Thyroid gland (tissue), 4 donors: ENCODE measurements at places on chromosomes 13 and 19. TPM values are rescaled to one million over a fixed set of nuclear protein-coding genes. Genes with fewer than 3 reads are reported as not detected.
A peak's percentile ranks its signal among the peaks of the same experiment; 100 is the strongest.

The CASP14 gene
- not detected for total RNA-seq

The GZMM gene
- not detected for total RNA-seq

- H3K4me3 ChIP-seq: no peak overlapping the region
- H3K27ac ChIP-seq: no peak overlapping the region
- DNase-seq: no peak
- no peaks in the 10 kb centered on the region for H3K27me3 ChIP-seq
These were observed 786.7 kb downstream of the UQCRFS1 start for GRCh38 chr19:28426110-28426729.

DNA sequence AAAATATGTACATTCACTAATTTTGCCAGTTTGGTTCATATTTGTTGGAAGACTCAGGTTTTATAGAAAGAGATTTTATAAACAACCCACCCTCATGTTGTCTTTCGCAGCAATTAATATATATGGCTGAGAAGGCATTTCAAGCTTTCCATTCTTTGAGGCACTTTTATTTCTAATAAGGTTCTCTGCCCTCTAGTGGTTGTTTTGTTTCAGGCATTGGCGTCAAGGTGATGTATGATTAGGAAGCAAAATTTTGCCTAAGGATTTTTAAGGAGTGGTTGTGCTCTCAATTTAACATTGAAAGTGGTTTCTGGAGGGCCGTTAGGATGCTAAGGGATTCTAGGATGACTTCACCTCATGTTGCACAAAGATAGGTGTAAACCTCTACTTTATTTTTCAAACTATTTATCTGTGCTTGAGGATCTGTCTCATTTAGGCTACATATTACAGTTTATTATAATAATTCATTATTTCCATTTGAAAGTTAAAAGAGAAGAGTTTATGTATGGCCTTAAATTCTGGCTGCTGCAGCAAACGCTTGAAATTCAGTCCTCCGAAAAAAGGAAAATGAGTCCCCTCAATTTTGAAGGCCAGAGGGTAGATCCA is 35.9 kb downstream of the OXGR1 start:
- no peak overlapping the region for H3K27ac ChIP-seq
- DNase-seq: peak; percentile 13
- H3K4me3 ChIP-seq: no peak overlapping the region
- H3K27me3 ChIP-seq: no peaks in the 10 kb centered on the region

- H3K27me3 ChIP-seq: no peaks in the 10 kb centered on the region
- H3K4me1 ChIP-seq: no peaks in the 10 kb centered on the region
- H3K4me3 ChIP-seq: no peak overlapping the region
These were observed 16.8 kb upstream of the TM9SF2 start for GRCh38 chr13:99484473-99484872.

- H3K36me3 ChIP-seq: peaks cover 33% of the 10 kb centered on the region
- H3K27me3 ChIP-seq: no peaks in the 10 kb centered on the region
- no peak for DNase-seq
- no peak overlapping the region for H3K27ac ChIP-seq
These were observed 8.4 kb upstream of the UPF3A start for GRCh38 chr13:114272977-114273376.

DNA sequence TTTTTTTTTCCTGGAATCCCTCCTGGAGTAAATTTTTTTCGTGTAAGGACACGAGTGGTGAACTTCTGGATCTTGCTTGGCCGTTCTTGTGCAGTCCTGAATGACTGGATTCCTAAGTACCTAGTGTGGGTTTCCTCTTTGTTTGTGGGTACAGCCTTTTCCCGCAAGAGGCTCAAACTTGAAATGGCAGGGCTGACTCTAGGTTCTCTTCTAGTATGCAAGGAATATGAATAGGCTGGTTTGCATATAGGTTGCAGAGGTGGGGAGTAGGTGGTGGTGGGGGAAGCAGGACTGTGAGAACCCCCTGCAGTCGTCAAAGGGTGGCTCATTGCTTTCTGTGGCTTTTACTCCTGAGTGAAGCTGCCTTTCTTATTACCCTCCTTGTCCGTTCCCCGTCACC is 13.6 kb downstream of the UBAC2 start:
- H3K36me3 ChIP-seq: no peaks in the 10 kb centered on the region
- no peak overlapping the region for H3K27ac ChIP-seq
- no peaks in the 10 kb centered on the region for H3K27me3 ChIP-seq
- no peak overlapping the region for H3K4me3 ChIP-seq
- DNase-seq: no peak

DNA sequence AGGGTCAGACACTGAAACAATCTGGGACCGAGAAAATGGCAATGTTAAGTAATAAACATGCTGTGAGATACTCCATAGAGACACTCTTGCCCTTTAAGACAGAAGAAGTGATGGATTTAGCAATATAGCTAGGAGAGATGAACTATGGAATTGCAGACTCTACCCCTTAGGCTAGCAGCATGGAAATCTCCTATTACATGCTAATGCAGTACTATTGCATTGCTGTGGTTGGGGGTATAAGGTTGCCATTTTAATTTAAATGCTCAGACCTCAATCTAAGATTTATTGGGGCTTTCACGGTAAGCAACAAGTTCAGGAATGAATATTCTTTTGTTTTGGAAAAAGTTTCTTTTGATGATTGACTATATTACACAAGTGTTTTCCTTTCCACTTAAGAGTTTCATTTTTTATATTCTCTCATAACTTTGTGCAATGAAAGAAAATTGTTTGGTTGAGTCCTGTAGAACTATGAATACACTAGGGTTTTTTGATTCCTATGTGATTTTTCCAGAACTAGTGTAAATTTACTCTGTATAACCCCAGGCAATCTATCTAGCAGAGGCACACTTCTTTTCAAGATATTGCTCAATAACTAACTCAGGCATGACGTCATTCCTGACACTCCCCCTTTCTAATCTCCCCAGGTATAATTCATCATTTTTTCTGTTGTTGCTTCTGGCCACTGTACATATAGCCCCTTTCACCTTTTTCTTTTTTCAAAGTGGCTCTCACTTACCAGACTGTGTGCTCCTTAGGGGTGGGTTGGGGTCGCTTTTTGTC is 394.7 kb upstream of the KLF12 start:
- no peaks in the 10 kb centered on the region for H3K27me3 ChIP-seq
- no peak overlapping the region for H3K4me3 ChIP-seq
- DNase-seq: no peak
- no peaks in the 10 kb centered on the region for H3K36me3 ChIP-seq
- no peak overlapping the region for H3K27ac ChIP-seq

DNA sequence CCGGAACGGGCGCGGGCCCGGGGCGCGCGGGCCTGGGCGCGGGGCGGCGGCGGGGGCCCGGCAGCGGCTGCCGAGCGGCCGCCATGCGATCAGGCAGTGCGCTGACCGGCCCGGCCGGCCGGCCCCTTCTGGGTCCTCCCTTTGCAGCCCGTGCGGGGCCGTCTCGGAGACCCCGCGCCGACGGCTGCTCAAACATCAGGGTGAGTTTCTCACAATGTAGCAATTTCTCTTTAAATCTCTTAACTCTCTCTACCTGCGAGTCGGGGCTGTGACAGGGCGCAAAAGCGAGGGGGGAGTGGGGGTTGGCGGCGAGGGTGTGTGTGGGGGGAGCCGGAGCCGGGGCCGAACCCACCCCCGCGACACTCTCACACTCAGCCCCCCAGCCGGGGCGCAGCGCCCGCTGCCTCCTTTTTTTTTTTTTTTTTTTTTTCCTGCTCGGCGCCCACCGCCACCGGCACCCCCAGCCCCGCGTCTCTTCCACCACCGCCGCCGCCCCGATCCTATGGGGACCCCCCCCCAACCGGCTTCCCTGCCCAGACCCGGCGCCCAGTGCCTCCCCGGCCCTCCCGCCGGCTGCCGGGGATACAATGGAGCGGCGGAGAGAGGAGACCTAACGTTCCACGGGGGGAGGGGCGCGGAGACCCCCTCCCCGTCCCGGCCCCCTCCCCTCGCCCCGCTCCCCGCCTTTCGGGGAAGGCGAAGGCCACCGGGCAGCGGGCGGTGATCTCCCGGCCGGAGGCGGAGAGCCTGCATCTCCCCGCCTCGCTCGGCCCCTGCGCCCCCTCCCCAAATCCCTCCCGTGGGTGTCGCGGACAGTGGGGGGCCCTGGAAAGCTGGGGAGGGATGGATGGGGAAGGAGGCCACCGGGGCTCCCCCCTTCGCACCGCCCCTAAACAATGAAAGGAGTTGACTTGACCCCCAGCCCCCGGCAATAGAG is at the start of gene BICRA:
TSS of gene BICRA (plus strand) at position 166 of the 937 bp plus-strand sequence. CDS start 64,441 bp downstream, outside the sequence.
- DNase-seq: peak; percentile 87
- no peaks in the 10 kb centered on the region for H3K27me3 ChIP-seq
- peak within 1 kb of the TSS; percentile 98 for H3K4me3 ChIP-seq

- no peak for DNase-seq
- H3K36me3 ChIP-seq: no peaks in the 10 kb centered on the region
- no peaks in the 10 kb centered on the region for H3K4me1 ChIP-seq
- H3K27ac ChIP-seq: no peak overlapping the region
- H3K27me3 ChIP-seq: no peaks in the 10 kb centered on the region
These were observed 85.7 kb downstream of the ZAR1L start for GRCh38 chr13:32229443-32229842.

The CYSLTR2 gene
- 0.54 TPM for total RNA-seq

- no peaks in the 10 kb centered on the region for H3K27me3 ChIP-seq
- H3K4me1 ChIP-seq: no peaks in the 10 kb centered on the region
- no peak for DNase-seq
- no peaks in the 10 kb centered on the region for H3K36me3 ChIP-seq
These were observed at the start of gene TUBA3C for GRCh38 chr13:19181621-19182485. Gene TUBA3C, minus strand, starts transcription at chr13:19181824. Its CDS starts 77 bp downstream, at chr13:19181747.

DNA sequence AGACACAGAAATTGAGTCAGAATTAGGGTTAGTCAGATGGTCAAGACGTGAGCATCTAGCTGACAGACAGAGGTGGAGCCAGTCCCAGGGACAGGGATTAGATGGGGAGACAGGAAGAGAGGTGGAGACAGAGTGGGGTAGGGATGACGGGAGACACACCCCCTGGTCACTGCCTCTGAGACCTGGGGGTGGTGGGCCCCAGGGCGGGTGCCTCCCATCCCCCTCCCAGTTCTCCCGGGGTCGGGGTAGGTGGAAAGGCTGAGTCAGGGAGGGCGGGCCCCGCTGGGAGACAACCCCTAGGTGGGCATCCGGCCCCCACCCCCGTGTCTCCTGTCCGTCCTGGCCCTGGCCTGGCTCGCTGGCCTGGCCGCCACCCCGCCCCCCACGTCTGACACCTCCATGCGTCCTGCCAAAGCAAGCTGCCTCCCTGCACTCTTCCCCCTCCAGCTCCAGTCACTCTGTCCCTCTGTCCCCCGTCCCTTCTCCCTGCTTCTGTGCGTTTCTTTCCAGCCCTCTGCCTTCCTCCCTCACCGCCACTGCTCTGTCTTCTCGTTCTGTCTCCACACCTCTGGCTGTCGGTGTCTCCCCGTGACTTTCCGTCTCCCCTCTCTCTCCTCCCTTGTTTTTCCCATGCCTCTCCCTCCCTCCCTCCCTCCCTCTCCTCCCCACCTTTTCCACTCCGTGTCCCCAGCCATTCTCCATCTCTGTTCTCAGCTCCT is 15.1 kb downstream of the CCDC97 start:
- peak overlapping the region; percentile 85 for H3K27ac ChIP-seq
- peaks cover 4% of the 10 kb centered on the region for H3K36me3 ChIP-seq
- peak; percentile 68 for DNase-seq
- H3K4me1 ChIP-seq: peaks cover 72% of the 10 kb centered on the region
- no peaks in the 10 kb centered on the region for H3K27me3 ChIP-seq

DNA sequence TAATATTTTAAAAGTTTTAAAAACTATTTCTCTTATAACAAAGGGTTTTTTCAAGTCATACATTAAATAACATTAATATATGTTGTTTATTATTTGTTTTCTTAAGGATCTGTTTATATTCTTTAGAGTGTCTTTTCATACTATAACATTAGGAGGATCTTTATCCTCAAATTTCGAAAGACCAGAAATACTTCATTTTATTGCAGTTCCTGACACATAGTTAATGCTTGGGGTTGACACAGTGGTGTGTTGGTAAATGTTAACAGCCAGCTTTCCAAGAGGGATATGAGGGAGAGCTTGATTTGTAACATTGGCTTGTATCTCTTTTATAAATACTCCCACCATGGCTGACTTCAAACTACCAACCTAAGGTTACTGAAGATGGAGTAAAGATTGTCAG is 126.6 kb upstream of the KLF5 start:
- H3K36me3 ChIP-seq: no peaks in the 10 kb centered on the region
- DNase-seq: no peak
- H3K4me1 ChIP-seq: peaks cover 6% of the 10 kb centered on the region
- H3K27ac ChIP-seq: no peak overlapping the region

The PLEKHA4 gene
- total RNA-seq: 15.2 TPM

- H3K4me3 ChIP-seq: no peak overlapping the region
- DNase-seq: no peak
- H3K27ac ChIP-seq: no peak overlapping the region
- no peaks in the 10 kb centered on the region for H3K36me3 ChIP-seq
- no peaks in the 10 kb centered on the region for H3K4me1 ChIP-seq
These were observed 58.3 kb upstream of the CLDN10 start for GRCh38 chr13:95494082-95494681.

The RBM42 gene
- 49.4 TPM for total RNA-seq

The RGL3 gene
- total RNA-seq: 136 TPM

- peaks cover 33% of the 10 kb centered on the region for H3K4me1 ChIP-seq
- peak overlapping the region; percentile 90 for H3K27ac ChIP-seq
- peak; percentile 28 for DNase-seq
- no peaks in the 10 kb centered on the region for H3K27me3 ChIP-seq
- no peaks in the 10 kb centered on the region for H3K36me3 ChIP-seq
These were observed 73.7 kb upstream of the NPAS1 start for GRCh38 chr19:46945694-46946489.

GRCh38 chr13:46377554-46377953 is 9.5 kb downstream of the RUBCNL start:
- H3K4me3 ChIP-seq: no peak overlapping the region
- no peaks in the 10 kb centered on the region for H3K27me3 ChIP-seq
- peaks cover 8% of the 10 kb centered on the region for H3K4me1 ChIP-seq
- no peak for DNase-seq
- no peak overlapping the region for H3K27ac ChIP-seq

- H3K27ac ChIP-seq: no peak overlapping the region
- peaks cover 39% of the 10 kb centered on the region for H3K4me1 ChIP-seq
- no peaks in the 10 kb centered on the region for H3K27me3 ChIP-seq
- DNase-seq: no peak
- no peak overlapping the region for H3K4me3 ChIP-seq
- H3K36me3 ChIP-seq: no peaks in the 10 kb centered on the region
These were observed 1.7 kb downstream of the ANO8 start for GRCh38 chr19:17332677-17333581.

DNA sequence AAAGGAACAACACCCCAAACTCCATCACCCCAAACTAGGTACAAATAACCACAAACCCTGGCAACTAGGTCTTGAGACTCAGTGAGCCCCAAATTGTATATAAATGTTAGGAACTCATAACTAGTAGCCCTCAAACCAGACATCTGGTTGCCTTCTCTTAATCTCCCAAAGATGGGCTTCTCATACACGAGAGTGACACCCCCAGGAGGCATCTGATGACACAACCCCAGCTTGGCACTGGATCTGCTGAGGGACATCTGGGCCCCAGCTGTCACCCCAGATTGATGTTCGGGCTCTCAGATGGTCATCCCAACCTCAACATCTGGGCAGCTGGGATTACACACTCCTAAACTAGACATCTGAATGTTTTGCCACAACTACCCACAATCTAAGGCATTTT is 14.8 kb downstream of the RABAC1 start:
- H3K4me1 ChIP-seq: peaks cover 15% of the 10 kb centered on the region
- no peaks in the 10 kb centered on the region for H3K36me3 ChIP-seq
- no peak overlapping the region for H3K27ac ChIP-seq
- DNase-seq: no peak

GRCh38 chr13:80132741-80133601 is 208.0 kb downstream of the SPRY2 start:
- no peaks in the 10 kb centered on the region for H3K27me3 ChIP-seq
- H3K36me3 ChIP-seq: no peaks in the 10 kb centered on the region
- peaks cover 18% of the 10 kb centered on the region for H3K4me1 ChIP-seq
- H3K27ac ChIP-seq: peak overlapping the region; percentile 48
- peak overlapping the region; percentile 9 for H3K4me3 ChIP-seq
- DNase-seq: peak; percentile 67

The CELF5 gene
- total RNA-seq: not detected
